ENCODE measurements at places on chromosomes 16 and 17.

- DNase-seq, result no peak
Observed at GRCh38 chr16:29975134-29975538, 1.5 kb downstream of the TAOK2 start.

DNA sequence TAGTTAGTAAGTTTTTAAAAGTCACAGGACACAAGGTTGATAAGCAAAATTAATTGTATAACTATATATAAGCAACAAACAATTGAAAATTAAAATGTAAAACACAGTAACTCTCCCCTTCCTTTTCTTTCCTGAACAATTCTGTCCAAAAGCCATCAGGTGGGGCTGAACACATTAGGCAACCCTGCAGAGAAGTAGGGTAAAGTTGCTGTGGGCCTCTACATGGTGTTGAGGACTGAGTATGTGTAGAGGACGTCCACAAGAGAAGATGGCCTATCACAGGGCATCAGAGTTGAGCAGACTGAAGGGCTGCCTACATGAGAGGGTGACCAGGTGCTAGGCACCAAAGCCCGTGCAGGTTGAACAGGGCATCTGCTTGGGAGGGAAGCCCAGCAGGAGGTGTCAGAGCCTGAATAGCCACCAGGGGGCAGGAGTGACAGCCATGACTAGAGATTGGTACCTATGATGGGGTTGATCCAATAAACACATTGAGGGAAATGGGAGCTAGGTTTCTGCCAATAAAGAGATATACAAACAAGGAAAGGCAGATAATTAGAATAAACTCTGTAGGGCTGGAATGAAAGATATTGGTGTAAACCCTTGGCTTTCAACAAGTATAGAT is 415.1 kb downstream of the NPIPA8 start:
- DNase-seq, result peak; percentile 6

GRCh38 chr17:13671771-13672170 is 70.0 kb upstream of the HS3ST3A1 start:
- no peak for DNase-seq

DNA sequence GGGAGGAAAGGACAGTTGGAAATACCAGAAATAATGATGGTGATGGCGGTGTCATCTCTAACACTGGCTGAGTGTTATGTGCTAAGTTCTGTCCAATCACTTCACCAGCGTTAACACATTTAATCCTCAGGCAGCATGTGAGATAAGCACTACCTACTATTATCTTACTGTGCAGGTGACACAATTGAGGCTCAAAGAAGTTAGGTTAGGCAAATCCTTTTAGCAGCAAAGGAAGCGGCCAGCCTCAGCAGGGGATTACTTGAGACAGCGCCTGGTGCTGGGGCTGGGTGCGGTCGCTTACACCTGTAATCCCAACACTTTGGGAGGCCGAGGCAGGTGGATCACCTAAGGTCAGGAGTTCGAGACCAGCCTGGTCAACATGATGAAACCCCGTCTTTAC is 18.7 kb upstream of the DHX8 start:
- no peak for DNase-seq

DNA sequence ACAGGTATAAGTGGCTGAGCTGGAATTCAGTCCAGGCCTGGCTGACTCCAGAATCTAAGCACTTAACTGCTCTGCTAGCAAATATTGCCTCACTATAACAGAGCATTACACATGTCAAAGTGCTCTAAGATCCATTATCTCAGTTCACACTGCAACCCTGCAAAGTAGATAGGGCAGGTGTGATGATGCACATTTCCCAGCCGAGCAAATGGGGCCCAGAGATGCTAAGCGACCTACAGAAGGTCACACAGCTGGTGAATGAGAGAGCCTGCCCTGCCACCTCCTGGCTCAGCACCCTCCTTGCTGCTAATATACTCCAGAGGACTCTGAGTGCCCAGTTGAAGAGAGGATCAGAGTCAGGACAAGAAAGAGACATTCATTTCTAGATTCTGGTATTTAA is 73.6 kb upstream of the CCL1 start:
- DNase-seq, result no peak

GRCh38 chr17:82851381-82851780 is 11.6 kb upstream of the ZNF750 start:
- DNase-seq, result no peak

DNA sequence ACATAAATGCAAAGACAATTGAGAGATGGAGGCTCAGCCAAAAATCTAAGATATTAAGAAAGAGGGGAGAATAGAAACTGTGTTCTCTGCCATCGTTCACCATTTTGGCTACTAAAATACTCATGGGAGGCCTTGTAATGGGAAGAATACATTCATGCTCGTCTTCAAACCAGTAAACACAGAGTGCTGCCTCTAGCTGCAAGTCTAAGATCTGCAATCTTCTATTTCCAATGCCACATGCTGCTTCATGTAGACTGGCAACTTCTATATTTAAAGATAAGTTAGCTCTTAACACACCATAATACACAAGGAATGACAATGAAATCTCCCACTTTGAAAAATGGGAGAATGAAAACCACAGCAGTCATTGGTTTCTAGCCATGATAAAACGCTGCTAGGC is 387.3 kb downstream of the HS3ST3B1 start:
- DNase-seq, result no peak

DNA sequence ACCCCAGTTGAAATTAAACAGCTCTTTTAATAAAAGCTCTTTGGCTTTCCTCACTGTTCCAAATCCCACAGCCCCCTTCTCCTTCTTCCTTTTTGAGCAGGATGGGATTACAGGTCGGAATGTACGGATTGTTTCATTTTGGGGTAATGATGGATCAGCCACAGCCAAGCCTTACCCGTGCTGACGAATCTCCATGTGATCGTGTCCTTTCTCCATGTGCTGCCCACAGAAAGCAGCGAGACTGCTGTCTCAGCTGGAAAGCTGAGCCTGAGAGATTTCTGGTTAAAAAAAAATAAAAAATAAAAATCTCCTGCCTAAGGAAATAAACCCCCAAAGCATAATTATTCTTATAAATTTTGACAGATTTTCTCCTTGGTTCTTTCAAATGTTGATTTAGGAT is 276.6 kb downstream of the CPPED1 start:
- DNase-seq, result no peak

DNA sequence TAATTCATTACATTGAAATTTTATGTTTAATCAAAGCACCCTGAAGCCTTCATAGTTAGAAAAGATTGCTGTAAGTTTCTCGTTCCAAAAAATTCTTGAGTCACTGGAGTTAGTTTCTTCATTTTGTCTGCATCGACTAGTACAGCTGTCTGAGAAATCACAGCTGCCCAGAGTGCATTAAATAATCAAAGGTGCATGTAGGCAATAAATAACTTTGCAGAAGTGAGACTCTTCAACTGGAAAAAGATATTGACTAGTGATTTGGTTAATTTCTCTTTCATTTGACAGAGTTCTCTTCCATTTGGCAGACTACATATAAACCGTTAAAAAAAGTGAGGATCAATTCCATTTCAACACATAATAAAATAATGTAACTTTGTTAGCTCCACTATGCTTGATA is 234.0 kb downstream of the CNTNAP4 start:
- no peak for DNase-seq

DNA sequence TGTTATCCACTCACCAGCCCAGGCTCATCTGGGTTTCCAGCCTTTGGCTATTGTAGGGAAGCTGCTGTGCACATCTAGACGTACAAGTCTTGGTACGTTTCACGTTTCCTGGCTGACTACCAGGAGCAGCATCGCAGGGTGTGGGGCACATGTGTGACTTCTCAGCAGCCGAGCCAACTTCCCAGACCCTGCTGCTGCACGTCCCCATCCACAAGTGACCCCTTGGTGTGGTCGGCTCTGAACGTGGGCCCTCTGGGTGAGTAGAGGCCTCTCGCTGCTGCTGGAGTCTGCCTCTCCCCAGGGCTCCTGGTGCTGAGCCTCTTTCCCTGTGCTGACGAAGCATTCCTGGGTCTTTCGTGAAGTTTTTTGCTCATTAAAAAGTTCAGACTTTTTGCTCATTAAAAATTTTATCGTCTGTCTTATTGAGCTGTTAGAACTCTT is 70.2 kb upstream of the ZNF750 start:
- no peak for DNase-seq

DNA sequence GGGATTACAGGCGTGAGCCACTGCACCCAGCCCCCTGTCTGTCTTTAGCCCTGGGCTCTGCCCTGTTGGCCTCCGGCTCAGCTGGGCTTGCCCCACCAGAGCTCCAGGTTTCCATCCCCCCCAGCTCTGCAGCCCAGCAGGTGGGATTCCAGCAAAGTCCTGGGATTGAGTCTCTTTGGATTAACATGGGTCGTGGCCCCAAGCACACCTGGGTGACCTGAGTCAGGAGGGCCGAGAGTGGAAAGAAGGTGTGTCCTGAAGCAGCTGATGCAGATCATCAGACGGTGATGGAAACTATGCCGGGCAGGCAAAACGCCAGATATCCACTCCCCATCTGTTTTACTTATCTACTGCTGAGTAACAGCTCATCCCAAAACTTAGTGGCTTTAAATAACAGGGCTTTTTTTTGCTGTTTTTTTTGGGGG is 72.5 kb downstream of the KNOP1 start:
- no peak for DNase-seq

GRCh38 chr16:12484972-12485371 is 318.7 kb downstream of the CPPED1 start:
- no peak for DNase-seq

- no peak for DNase-seq
Observed at GRCh38 chr17:68783861-68784260, 171.3 kb downstream of the ABCA8 start.

- DNase-seq, result no peak
Observed at GRCh38 chr17:72514321-72514861, 393.6 kb downstream of the SOX9 start.

DNA sequence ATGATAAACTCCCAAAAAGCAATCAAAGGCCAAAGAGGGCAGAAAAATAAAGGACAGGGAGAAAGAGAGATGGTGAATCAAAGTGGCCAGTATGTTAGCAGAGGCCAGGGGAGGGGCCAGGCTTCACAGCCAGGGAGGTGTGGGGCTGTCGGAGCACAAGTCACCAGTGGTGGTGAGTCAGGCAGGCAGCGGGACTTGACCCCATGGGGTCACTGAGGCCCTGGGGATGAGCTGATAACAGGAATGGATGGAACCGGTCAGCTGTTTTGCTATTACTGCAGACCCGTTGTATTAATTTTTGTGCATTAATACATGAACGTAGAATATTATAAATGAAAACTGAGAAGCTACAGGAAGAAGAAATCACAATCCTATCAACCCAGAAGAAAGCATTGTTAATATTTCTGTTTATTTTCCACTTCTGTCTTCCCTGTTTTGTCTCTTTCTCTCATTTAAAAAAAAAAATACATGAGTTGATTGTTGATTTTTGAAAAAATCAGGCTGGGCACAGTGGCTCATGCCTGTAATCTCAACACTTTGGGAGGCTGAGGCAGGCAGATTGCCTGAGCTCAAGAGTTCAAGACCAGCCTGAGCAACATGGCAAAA is 106.9 kb downstream of the SOCS1 start:
- DNase-seq, result no peak

DNA sequence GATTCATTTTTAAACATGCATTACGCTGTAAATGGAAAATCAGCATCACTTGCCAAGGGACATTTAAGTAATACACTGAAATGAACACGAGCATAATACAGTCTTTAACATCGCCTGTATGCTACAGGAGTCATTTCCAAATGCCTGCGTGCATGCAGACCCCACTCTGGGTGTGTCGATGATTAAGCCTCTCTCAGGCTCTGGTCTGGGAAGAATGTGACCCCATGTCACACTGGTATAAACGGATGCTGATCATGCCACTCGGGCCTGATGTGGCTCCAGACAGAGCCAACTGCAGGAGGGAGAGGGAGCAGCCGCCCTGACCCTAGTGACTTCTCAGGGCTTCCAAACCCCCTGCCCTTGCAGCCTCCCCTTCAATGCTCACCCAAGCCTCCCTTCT is 10.8 kb downstream of the EMP2 start:
- DNase-seq, result no peak

DNA sequence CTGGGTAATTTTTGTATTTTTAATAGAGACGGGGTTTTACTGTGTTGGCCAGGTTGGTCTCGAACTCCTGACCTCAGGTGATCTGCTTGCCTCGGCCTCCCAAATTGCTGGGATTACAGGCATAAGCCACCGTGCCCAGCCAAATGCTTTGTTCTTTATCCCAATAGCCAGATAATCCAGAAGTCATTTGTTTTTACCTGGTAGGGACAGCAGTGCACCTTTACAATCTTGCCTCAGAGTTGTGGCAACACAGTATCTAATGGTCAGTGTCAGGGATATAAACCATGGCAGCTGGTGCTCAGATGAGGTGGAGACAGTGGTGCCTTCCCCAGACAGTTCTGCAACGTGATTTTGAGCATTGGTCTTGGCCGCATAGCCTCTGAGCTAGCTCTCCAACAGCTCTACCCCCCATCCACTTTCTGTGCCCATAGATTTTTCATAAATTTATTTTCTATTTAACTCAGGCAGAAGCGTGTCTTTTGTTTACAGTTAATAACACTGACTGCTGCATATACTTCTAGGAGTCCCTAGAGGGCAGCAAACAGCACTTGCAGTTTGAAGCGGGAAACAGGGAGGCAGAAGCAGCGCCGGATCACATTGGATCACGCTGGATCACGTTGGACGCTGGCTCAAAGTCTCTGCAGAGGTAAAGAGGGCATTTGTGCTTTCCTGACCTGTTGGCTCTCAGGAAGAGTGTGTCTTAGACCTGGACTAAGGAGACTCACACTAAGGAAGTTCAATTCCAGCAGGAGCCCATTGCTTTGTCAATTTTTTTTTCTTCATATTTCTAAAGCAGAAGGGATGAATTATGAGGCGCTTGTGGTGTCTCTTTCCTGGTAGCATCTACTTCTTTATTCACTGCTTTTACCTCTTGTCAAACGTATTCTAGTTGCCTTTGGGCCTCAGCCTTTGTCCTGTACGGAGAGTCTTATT is 5.1 kb upstream of the GGT6 start:
- peak; percentile 63 for DNase-seq

DNA sequence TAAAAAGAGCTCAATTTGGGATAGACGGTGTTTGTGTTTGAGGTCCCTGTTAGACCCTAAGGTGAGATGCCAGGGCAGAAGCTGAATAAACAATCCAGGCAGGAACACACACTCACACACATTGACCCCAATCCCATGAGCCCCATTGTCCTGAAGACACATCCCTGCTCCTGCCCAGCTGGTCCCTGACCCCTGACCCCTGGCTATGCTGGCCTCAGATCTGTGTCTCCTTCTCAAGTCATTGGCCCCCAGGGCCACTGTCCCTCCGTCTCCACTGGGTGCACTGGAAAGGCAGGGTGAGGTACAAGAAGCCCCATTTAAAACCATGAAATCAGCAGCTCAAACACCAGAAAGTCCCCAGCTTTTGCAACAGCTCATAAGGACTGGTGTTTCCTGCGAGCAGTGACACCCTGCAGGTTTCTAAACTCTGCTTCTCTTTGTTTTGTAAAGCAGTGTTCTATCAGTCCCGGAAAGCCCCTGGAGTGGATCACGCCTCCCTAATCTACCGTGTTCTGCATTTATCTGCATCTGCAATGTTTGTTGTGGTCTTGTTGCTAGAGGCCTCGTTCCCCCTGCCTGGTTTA is 18.0 kb upstream of the ASGR2 start:
- DNase-seq, result peak; percentile 74

Measured in CD4-positive, alpha-beta T cell treated with Interleukin-6 at 100 ng/mL for 8 hours (primary cell).